ENCODE measurements at places on chromosomes 5 and 9. TPM values are rescaled to one million over a fixed set of nuclear protein-coding genes. Genes with fewer than 3 reads are reported as not detected.

DNA sequence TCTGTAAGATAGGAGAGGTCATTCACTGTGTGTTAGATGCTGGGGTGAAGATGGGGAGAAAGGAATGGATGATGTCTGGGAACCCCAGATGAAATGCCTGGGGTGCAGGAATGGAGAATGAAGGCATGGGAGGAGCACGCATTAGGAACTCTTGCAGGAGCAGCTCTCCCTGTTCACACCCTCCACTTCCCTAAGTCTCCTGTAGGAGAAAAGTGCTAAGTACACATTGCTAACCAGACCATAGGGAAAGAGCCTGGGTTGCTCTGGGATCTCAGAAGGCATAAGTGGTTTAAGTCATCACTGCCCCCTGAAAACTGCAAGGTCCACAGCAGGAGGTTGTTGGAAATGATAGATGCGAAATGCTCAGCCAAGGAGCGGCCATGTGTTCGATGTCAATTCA, 163.1 kb downstream of the SEC61B start:
- no peak for DNase-seq

GRCh38 chr9:96565671-96566497, 53.8 kb downstream of the CDC14B start:
- no peak for DNase-seq

DNA sequence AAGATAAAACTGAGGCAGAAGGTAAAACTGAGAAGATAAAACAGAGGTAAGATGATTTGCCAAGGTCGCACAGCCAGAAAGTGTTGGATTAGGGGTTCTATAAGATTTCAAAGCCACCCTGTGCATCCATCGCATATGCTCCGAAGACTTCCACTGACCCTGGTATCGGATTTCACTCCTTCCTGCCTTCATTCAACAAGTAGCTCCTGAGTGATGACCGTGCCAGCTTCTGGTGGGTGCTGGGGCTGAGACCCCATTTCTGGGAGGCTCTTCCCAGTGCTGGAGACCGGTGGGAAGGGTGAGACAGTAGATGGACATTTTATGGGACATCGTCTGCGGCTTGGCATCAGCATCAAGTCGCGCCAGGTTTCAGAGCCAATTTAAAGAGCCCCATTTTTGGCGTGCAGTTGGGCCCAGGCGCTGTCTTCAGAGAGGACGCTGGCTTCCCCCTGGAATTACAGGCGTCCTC, 53.7 kb upstream of the DAB2IP start:
- no peak for DNase-seq

DNA sequence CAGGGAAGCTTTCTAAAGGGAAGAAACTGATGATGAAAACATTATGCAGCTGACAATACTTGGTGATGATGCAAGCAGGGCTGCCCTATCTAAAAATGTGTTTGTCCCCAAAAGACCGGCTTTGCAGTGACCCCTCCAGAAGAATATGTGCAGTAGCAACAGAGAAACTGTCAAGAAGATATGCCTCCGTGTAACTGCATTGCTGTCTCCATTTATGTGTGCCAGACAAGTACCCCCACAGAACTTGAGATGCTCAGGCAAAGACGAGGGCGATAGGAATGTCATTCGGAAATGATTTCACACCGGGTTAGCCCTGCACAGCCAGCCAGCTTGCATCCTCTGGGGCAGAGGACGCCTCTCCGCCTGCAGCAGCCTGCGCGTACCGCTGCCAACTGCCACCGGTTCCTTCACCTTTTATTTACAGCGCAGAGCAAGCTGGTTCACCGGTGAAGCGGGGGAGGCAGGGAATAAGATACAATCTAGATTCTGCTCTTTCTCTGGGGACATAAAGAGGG, 2.0 kb downstream of the GABBR2 start:
- no peak for DNase-seq

- DNase-seq, result no peak
Measured at GRCh38 chr9:37620396-37620795, 28.0 kb upstream of the TOMM5 start.

DNA sequence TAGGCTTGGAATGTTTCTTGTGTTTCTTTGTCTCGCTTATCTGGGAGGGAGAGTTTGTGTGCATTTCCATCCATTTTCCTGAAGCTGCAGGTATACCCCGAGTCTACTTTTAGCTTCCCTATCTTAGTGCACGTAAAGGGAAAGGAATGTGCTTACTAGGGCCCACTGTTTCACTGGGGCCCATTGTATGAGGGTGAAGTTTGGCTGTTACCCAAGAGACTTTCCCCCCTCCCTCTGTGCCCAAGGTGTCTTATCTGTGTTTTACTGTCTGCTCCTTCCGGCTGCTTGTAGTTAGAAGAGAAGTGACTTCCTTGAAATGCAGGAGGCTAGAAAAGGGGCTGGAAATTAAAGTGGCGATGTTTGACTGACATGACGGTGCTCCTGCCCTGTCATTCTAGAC, 12.1 kb upstream of the BTNL3 start:
- no peak for DNase-seq

- no peak for DNase-seq
Measured at GRCh38 chr9:126758916-126759585, 45.8 kb upstream of the ZBTB43 start.

DNA sequence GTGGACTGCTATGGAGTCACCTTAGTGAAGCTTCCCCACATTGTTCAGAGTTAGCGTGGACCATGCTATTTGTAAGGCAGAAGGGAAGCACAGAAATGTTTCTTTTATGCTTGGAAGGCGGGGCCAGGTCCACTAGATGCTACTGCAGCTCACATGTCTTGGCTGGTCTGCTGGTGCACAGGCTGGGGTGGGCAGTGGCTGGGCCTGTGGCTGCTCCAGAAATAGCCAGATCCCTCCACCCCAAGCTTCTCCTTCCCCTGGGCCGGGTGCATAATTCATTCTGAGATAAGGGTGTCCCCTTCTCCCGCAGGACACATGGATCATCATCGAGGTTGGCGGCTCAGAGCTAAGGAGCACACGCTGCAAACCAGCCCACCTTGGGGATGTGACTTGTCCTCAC, 14.5 kb upstream of the SEMA4D start:
- DNase-seq, result no peak

GRCh38 chr9:135328485-135329417, 150.8 kb upstream of the PPP1R26 start:
- DNase-seq, result no peak

DNA sequence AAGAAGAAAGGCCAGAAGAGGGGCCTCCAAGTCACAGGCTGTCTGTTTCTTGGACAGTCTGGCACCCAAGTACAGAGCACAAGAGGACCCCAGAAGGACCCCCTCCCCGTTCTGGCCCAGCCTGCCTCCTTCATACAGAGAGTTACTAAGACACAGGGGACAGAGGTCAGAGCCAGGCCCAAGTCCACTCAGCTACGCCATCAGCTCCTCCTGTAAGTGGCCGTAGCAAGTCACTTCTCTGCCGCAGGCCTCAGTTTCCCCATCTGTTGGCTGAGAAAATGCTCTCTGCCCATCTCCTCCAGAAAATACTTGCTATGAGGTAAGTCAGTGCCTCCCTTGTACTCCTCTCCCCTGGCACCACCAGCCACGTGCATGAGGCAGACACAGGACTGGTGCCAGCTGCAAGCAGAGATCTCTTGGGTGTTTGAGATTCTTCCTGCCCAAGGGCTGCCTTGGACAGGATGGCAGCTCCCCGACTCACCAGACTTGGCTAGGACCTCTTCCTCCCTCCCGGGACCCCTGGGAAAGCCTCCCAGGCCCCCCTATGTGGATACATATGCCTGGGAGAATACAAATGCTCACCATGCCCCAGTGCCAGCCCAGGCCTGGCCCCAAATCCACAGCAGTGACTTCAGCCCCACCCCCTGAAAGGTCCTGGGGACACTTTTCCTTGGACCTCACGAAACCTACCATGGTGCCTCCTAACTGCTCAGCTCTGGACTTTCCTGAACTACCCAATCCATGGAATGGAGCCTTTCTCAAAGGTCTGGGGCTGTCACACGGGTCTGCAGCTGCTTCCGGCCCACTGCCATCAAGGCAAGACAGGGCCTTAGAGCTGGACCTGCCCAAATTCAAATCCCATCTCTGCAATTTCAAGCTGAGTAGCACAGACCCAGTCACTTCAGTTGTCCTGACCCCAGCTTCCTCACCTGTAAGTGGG, 5.1 kb downstream of the EEIG1 start:
- no peak for DNase-seq

GRCh38 chr9:96327694-96328352, 25.8 kb upstream of the HSD17B3 start:
- DNase-seq, result peak; percentile 7

DNA sequence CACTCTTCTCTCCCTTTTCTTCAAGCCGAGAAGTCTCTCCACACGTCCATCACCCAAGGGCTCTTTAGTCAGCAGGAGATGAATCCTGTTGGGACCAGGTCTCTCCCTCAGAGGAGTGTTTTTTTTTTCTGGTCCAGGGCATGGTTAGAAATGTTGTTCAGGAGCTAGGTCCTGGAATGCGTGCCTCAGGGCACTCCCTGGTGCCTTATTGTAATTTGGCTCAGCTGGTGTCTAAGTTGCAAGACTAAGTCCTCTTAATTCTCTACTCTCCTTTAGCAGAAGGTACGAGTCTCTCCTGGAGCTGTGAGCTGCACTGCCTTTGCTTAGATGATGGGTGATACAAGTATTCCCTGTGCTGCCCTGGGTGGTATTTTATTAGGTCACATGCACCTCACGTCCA, 111.9 kb downstream of the CNTLN start:
- DNase-seq, result no peak

GRCh38 chr9:130107234-130107861, 53.6 kb downstream of the GPR107 start:
- peak; percentile 69 for DNase-seq

- no peak for DNase-seq
Measured at GRCh38 chr5:145775893-145776444, 59.2 kb downstream of the PRELID2 start.

DNA sequence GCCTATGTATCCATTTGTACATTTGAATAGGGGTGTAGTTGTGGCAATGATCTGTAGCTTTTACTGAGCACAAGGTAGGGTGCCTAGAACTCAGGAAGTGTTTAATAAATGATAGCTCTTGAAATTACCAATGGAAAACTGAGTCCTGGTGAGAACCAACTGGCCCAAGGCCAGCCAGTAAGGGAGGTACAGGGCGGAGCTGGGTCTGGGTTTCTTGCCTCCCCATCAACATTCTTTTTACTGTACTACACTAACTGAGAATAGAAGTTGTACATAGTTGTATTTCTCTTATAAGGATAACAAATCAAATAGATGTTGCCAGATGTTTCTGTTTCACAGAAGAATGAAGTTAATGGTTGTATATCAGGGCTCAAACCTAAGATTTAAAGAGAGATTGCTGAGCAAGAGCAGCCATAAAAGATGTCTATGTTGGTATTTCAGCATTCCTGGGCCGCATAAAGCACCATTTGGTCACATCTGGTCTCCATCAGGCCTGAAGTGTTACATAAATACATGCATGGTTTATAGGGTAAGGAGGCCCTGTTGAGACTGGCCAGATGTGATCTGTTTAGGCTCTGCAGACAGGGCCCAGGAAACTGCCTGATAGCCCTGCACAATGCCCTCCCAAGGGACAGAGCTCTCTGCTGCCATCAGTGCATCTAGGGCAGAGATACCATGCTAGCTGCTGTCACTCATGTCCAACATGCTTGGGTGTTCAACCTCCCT, 210.5 kb downstream of the NXNL2 start:
- DNase-seq, result no peak

- DNase-seq, result no peak
Measured at GRCh38 chr5:113050721-113051382, 74.3 kb downstream of the DCP2 start.

DNA sequence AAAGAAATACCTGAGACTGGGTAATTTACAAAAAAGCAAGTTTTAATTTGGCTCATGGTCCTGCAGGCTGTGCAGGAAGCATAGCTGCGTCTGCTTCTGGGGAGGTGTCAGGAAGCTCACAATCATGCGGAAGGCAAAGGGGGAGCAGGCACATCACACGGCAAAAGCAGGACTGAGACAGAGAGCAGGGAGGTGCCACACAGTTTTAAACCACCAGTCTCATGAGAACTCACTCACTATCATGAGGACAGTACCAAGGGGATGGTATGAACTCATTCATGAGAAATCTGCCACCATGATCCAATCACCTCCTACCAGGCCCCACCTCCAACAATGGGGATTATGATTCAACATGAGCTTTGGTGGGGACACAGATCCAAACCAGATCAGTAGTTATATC, 96.2 kb downstream of the OSTF1 start:
- DNase-seq, result no peak

GRCh38 chr5:172399336-172399735, 55.0 kb downstream of the SH3PXD2B start:
- DNase-seq, result no peak

DNA sequence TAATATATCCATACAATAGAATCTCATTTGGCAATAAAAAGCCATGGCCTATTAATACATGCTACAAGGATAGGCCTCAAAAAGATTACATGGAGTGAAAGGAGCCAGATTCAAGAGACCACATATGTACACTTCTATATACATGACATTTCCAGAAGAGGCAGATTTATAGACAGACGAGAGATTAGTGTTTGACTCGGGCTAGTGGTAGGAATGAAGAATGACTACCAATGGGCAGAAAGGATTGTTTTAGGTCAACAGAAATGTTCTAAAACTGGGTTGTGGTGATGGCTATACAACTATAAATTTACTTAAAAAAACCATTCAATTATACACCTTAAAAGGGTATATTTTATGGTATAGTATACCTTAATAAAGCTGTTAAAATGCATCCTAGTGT, 41.9 kb downstream of the SETX start:
- DNase-seq, result no peak

GRCh38 chr9:106886111-106887046, 23.4 kb downstream of the ZNF462 start:
- DNase-seq, result no peak

- peak; percentile 11 for DNase-seq
Measured at GRCh38 chr5:76337953-76338451, 65.1 kb upstream of the IQGAP2 start.

DNA sequence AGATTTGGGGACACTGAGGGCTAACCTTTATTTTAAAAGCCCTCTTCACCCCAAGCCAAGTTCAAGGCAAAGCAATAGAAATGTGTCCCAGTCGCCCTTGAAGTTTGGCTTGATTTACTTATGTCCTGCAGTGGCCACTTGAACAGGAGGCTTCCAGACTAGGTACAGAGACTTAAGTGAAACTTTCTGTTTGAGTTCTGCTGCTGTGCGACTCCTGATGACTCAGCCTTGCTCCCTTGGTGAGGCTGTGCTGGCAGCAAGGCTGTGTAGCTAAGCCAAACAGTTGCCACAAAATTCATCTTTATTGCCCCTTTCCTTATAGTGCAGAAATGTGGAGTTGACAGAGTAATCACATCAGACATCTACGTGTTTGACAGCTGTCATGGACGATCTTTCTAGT, 68.8 kb upstream of the NTRK2 start:
- DNase-seq, result no peak

GRCh38 chr5:140293091-140293848, 9.6 kb downstream of the PFDN1 start:
- no peak for DNase-seq

TXNDC15 gene
- total RNA-seq, result 29.4 TPM

TMEM215 gene
- not detected for total RNA-seq

NUTM2G gene
- not detected for total RNA-seq

PCDHA1 gene
- not detected for total RNA-seq

QRFP gene
- not detected for total RNA-seq

RGS3 gene
- total RNA-seq, result 65.0 TPM

CCDC112 gene
- total RNA-seq, result 1.8 TPM

OLFML2A gene
- total RNA-seq, result not detected

RETREG1 gene
- total RNA-seq, result 27.3 TPM

FAT2 gene
- total RNA-seq, result not detected

MPDZ gene
- not detected for total RNA-seq

ADRA1B gene
- total RNA-seq, result not detected

BHMT2 gene
- not detected for total RNA-seq

SCGB3A2 gene
- not detected for total RNA-seq

PCDHA6 gene
- total RNA-seq, result not detected

AK8 gene
- 0.36 TPM for total RNA-seq

DRD1 gene
- total RNA-seq, result not detected

MARCOL gene
- not detected for total RNA-seq

FTMT gene
- not detected for total RNA-seq

Measured in activated naive CD8-positive, alpha-beta T cell treated with anti-CD3 and anti-CD28 coated beads for 36 hours (primary cell).